ENCODE measurements at places on chromosomes 12 and 14. TPM values are rescaled to one million over a fixed set of nuclear protein-coding genes. Genes with fewer than 3 reads are reported as not detected.

Gene ANKS1B
- not detected for total RNA-seq

GRCh38 chr14:24972844-24973243, 77.1 kb downstream of the STXBP6 start:
- no peaks in the 10 kb centered on the region for H3K4me1 ChIP-seq
- no peak for DNase-seq
- no peak overlapping the region for H3K4me3 ChIP-seq
- no peaks in the 10 kb centered on the region for H3K27me3 ChIP-seq
- no peaks in the 10 kb centered on the region for H3K36me3 ChIP-seq

Gene TMEM179
- not detected for total RNA-seq

Gene DDX23
- 116 TPM for total RNA-seq

- no peaks in the 10 kb centered on the region for H3K4me1 ChIP-seq
- no peaks in the 10 kb centered on the region for H3K36me3 ChIP-seq
- no peak overlapping the region for H3K27ac ChIP-seq
- no peak for DNase-seq
- H3K27me3 ChIP-seq = peaks cover 2% of the 10 kb centered on the region
- no peak overlapping the region for H3K4me3 ChIP-seq
Observed at GRCh38 chr14:104151566-104152245, 13.3 kb downstream of the KIF26A start.

- H3K36me3 ChIP-seq = no peaks in the 10 kb centered on the region
- H3K27ac ChIP-seq = no peak overlapping the region
- H3K27me3 ChIP-seq = peaks cover 15% of the 10 kb centered on the region
- DNase-seq = no peak
- no peak overlapping the region for H3K4me3 ChIP-seq
Observed at GRCh38 chr12:124172636-124173035, 122.3 kb upstream of the RFLNA start.

Data from activated B cell treated with CpG ODN at 0.5 μM for 24 hours (primary cell).